ENCODE measurements at places on chromosomes 12 and 14.

GRCh38 chr12:82721726-82722125 is 35.0 kb downstream of the TMTC2 start:
- DNase-seq: no peak

- no peak for DNase-seq
Observed at GRCh38 chr12:67034110-67034879, 234.9 kb upstream of the CAND1 start.

DNA sequence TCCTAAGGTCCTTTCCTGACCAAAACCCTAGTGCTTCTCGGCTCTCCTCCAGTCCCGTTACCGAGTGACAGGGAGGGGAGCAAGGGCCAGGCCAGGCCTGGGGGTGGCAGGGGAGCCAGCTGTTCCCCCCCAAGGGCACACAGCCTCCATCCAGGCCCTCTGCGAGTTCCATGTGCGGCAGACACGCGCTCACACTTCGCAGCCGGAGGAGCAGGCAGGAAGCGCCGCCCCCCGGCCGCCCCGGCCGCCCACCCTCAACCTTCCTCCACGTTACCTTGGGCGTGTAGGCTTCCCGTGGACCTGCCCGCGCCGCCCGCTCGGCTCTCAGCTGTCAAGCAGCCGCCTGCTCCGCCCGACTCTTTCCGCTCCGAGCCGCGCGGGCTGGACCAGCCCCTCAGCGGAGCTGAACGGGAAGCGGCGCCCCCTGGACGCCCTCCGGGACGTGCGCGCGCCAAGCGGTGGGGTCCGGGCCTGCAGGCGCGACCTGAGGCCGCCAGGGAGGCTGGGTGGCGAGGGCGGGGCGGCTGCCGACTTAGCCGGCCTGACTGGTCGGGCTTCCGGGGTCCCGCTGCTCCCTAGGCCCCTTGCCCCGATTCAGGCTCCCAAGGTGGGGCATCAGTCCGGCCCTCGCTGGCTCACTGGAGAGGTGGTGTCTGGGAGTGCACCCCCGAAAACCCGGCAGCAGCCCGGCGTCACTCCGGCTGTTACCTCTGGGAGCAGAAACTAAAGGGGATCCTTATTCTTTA is at the start of gene CRACR2A:
Gene CRACR2A, minus strand, starts transcription at position 369 of the 746 bp plus-strand sequence. CDS start 56,110 bp downstream, outside the sequence.
- peak; percentile 69 for DNase-seq

DNA sequence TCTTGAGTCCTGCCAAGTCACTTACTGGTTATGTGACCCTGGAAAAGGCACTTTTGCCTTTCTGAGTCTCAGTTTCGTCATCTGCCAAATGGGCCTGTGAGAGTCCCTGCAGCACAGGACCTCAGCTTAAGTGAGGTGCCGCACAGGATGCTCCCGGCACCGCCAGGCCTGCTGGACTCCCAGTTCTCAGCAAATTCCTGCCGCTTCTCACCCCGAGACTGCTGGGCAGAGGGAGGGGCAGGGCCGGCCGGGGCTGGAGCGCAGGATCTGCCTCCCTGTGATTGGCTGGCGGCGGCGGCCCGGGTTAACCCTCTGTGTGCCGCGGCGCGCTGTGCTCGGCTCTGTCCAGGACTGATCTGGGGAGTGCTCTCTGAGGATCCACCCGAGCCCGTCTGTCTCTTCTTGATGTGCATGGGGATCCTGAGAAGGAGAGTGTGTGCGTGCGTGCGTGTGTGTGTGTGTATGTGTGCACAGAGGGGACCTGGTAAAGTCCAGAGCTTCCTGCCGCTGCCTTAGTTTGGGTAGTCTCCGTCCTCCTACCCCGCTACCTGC is 8.6 kb downstream of the SETD1B start:
- peak; percentile 36 for DNase-seq

DNA sequence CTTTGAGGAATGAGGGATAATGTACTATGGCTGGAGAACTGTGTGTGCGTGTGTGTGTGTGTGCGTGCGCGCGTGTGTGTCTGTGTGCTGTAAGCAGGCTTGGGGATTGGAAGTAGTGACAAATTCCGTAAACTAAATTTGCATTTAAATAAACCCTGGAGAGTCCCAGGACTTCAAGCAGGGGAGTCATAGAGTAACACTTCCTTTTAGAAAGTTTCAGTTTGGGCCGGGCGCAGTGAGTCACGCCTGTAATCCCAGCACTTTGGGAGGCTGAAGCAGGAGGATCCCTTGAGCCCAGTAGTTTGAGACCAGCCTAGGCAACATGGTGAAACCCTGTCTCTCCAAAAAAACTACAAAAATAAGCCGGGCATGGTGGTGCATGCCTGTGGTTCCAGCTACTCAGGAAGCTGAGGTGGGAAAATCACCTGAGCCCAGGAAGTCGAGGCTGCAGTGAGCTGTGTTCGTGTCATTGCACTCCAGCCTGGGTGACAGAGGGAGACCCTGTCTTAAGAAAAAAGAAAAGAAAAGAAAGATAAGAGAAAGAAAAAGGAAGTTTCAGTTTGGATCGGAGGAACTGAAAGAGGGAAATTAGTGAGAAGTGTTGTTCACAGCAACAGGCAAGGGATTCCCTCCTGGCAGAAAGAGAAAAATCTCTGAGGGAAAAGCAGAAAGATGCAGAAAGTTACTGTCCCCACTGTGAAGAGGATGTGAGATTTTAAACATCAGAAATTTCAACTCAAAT is 222.7 kb upstream of the SOX5 start:
- DNase-seq: peak; percentile 93

GRCh38 chr14:98580131-98580678 is 691.8 kb downstream of the BCL11B start:
- DNase-seq: peak; percentile 6

GRCh38 chr12:14167005-14167628 is 185.7 kb upstream of the GRIN2B start:
- peak; percentile 22 for DNase-seq

DNA sequence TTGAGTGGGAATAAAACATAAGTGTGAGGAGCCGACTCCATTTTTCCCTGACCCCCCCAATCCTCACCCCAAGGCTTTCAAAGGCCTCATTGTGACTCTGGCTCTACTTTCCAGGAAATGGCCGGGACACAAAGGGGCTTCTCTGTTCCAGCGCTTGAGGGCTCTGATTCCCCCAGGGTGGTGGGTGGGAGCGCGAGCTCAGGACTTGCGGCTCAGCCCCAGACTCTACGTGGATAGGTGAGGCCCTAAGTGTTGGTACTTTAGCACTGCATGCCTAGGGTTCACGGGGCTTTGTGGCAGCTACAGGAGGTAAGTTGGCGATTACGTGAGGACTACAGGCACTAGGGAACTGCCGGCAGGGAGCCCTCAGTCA is 553 bp downstream of the CNPY2 start:
- DNase-seq: no peak

- no peak for DNase-seq
Observed at GRCh38 chr14:79271122-79271521, 940.2 kb downstream of the DIO2 start.

DNA sequence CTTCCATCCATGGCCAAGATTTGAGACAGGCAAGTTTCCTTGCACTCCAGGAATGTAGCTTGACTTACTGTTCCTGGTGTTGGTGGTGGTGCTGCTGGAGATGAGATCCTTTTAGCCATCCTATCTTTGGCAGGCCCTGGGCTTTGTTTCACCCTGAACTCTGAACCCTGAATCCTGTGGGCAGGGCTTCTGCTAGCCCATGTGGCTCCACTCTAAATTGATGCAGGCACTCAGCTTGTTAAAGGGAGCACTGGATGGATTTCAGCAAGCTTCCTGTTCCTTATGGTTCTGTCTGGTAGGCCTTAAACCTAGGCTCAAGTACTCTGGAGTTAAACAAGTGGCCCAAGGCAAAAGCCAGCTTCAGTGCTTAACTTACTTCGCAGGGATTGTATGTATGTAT is 138.2 kb downstream of the RGS6 start:
- no peak for DNase-seq

- no peak for DNase-seq
Observed at GRCh38 chr14:95487669-95488084, 28.8 kb downstream of the SYNE3 start.

DNA sequence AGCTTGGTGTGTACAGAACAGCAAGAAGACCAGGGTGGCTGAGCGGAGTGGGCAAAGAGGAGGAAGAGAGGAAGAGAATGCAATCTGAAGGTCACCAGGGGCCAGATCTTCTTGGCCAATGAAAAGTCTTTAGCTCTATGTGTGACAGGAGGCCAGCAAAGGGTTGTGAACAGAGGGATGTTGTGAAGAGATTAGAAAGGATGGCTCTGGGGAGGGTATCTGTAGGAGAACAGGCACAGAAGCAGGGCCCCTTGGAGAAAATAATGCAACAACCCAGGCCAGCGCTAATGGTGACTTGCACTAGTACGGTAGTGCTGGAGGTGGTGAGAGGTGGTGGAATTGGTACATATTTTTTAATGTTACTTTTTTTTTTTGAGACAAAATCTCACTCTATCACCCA is 97.2 kb downstream of the NT5DC3 start:
- DNase-seq: no peak

DNA sequence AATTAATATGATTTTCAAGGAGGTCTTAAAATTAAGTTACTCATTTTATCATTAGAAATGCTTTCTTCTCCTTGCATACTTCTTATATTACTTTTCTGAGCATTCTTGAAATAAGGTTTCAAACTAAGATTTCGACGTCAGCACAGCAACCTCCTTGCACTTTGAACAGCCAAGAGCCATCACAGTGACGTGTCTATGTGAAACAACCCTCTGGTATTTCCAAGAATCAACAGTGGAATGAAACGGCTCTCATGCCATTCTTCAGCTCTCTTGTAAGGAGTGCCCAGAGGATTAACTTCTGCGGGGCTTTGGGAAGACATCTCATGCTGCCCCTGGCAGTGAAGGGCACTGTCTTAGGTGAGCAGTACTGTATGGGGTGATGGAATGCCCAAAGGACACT is 109.2 kb downstream of the EFCAB11 start:
- DNase-seq: no peak

- DNase-seq: no peak
Observed at GRCh38 chr14:21820631-21821030, 147.0 kb upstream of the OR4E1 start.
